NCI-H1436 treated with DMSO at 0.1 percent for 48 hours (cell line): ENCODE measurements at places on chromosomes 11 and 22.
A peak's percentile ranks its signal among the peaks of the same experiment; 100 is the strongest.

DNA sequence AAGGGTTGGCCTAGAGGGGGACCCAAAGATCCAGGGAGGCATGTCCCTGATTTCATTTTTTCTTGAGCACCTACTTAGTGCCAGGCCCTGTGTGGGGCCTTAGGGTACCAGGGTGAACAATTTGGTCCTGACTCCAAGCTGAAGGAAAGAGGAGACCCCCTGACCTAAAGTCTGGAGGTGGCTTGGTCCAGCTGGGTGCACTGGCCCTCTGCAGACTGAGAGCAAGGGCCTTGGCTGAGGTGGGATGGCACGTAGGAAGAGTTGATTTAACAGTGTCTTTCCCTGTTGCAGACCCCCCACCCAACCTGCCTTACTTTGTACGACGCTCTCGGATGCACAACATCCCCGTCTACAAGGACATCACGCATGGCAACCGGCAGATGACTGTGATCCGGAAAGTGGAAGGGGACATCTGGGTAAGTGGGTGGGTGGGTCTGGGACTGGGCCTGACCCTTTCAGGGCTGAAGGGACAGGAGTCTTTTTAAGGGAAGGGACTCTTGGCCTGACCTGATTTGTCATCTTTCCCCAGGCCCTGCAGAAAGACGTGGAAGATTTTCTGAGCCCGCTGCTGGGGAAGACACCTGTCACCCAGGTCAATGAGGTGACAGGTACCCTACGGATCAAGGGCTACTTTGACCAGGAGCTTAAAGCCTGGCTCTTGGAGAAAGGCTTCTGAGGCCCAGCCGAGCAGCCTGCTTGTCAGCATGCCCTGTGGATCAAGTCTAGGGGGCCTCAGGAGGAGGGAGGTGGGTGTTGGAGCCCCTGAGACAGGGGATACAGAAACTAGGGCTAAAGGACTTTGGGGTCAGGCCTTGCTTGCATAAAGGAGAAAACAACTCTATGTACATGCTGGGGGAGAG lies 3.3 kb downstream of the MRPL49 start:
- no peak for DNase-seq

DNA sequence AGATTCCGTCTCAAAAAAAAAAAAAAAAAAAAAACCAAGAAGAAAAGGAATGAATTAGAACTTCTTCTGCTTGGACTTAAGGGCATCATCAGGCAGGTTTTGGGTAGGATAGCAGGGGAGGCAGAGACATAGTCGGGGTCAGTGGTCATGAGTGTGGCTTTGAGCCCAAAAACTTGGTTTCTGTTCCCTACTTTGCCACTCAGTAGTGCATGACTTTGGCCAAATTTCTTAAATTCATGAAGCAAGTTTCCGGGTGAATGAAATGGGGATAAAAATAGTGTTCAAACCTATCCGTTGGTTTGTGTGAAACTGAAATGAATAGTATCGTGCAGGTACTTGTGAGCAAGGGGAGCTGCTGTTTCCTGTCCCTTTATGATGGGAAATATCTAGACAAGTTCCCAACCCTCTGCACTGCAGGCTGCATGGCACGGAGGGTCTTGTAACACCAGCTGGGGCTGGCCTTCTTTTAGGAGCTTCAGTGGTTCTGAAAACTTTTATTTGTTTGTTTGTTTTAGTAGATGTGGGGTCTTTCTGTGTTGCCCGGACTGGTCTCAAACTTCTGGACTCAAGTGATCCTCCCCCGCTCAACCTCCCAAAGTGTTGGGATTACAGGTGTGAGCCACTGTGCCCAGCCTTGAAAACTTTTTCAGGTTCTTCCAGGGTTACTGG lies 18.4 kb downstream of the NEAT1 start:
- DNase-seq, result no peak

GRCh38 chr11:35077709-35078469 lies 61.1 kb upstream of the CD44 start:
- no peak for DNase-seq

- no peak for DNase-seq
These were observed 132.3 kb downstream of the MED15 start for GRCh38 chr22:20639750-20640149.

DNA sequence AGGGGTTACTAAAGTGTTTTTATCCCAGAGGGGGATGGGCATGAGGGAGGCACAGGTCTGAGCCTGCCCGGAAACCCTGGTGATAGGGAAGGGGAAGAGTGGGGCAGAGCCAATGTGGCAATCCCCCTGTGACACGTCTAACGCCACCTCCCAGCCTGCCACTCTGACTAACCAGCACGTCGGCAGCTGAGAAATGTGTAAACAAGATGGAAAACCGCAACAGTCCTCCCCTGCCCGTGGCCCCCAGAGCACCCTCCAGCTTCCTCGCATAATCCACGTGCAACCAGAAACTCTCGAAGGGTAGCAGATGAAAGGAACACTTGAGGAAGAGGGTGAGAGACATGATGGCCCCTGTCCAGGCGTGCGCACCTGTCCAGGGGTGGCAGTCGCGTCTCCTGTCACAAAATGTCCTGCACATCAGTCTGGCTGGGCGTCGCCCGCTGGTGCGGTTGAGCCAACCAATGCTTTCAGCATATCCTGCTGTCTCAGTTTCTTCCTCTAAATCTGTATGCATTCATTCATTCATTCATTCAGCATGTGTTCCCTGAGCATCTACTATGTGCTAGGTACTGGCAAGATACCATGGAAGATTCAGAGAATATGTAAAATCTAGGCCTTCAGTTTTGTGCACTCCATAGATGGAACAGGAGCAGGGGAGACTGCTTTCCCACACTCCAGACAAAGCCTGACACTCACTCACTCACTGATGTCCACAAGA lies 4.5 kb downstream of the TMPRSS4 start:
- no peak for DNase-seq

DNA sequence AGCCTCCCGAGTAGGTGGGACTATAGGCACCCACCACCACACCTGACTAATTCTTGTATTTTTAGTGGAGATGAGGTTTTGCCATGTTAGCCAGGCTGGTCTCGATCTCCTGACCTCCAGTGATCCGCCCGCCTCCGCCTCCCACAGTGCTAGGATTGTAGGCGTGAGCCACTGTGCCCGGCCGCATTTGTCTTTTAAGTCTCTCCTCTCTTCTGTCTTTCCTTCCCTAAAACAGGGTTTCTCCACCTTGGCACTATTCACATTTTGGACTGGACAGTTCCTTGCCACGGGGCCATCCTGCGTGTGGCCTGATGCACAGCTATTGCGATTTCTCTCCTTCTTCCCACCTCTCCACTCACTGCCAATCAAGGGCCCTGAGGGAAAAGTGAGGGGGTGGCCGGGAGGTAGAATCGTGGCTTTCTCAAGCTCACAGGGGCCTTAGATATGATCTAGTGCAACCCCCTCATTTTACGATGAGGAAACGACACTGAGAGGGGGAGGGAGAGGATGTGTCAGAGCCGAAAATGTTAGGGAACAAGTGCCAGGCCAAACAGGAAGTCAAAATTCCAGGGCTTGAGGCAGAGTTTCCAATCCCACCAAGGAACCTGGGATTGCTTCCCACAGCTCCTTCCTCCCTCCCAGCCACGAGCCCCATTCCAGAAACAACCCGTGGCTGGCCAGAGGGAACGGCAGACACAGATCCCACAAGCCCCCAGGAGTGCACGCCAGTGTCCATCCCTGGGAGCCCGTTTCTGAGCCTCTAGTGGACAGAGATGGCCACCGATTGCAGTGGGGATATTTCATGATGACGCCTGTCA lies 21.2 kb downstream of the SCGB1A1 start:
- no peak for DNase-seq

DNA sequence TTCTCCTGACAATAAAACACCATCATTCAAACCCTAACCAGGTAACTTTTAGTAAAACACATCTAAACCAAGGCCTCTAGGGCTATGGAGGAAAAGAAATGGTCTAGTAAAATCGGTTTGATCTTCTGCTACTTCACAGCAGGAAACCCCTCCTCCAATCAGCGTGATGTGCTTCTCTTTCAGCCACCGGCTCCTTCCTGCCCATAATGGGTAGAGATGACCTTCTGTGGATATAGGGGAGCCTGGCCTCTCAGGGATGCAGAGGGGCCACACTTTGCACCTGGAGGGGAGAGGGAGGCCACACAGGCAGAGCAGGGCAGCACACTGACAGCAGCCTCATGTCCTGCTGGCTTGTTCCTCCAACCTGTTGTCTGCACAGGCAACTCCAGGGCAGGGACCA lies 6.9 kb downstream of the EHD1 start:
- DNase-seq, result no peak

- DNase-seq, result no peak
These were observed 58.6 kb upstream of the NNMT start for GRCh38 chr11:114237321-114238280.

GRCh38 chr11:87866951-87867350 lies 308.3 kb downstream of the RAB38 start:
- no peak for DNase-seq

DNA sequence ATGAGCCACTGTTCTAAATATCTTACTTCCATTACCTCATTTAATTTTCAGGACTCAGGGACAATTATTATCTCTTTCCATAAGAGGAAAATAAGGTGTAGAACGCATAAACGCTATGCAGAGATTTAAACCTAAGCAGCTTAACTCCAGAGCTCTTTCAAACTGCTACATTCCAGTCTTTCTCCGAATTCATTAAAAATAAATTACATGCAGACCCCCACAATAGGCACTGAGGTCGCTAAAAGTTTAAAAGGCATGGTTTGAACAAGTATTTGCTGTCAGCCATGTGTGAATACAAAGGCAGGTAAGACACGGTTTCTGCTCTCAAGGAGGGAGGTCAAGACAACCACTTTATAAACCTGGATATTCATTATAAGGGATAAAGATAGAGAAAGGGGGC lies 983 bp downstream of the NARS2 start:
- DNase-seq, result no peak

GRCh38 chr11:118607401-118608359 lies at the start of gene PHLDB1:
PHLDB1 (plus strand) TSS chr11:118607615; CDS start chr11:118613837, 6,222 bp downstream.
- DNase-seq, result no peak

- peak; percentile 53 for DNase-seq
These were observed 92.6 kb downstream of the ENTHD1 start for GRCh38 chr22:39800790-39801520.

- no peak for DNase-seq
These were observed 21.2 kb upstream of the RASD2 start for GRCh38 chr22:35519306-35520000.

- no peak for DNase-seq
These were observed 112.0 kb downstream of the SGSM3 start for GRCh38 chr22:40482391-40482790.

GRCh38 chr11:1205121-1205986 lies 17.5 kb upstream of the MUC5B start:
- DNase-seq, result no peak

DNA sequence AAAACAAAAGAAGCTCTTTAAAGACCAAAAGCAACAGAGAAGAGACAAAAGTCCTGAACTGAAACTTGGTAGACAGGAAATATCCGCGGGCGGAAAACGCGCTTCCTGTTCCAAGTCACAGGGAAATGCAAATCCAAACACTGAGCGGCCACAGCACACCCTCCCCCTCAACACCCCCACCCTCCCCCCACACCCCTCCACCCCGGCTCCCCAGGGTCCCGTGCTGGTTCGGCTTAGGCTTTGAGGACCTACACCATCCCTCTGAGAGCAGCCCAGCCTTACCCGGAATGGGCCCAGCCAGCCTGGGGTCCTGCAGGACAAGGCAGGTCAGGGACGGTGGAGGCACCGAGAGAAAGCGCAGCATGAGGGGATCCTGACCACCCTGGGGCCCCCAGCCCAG lies 160.4 kb downstream of the BRD1 start:
- no peak for DNase-seq

DNA sequence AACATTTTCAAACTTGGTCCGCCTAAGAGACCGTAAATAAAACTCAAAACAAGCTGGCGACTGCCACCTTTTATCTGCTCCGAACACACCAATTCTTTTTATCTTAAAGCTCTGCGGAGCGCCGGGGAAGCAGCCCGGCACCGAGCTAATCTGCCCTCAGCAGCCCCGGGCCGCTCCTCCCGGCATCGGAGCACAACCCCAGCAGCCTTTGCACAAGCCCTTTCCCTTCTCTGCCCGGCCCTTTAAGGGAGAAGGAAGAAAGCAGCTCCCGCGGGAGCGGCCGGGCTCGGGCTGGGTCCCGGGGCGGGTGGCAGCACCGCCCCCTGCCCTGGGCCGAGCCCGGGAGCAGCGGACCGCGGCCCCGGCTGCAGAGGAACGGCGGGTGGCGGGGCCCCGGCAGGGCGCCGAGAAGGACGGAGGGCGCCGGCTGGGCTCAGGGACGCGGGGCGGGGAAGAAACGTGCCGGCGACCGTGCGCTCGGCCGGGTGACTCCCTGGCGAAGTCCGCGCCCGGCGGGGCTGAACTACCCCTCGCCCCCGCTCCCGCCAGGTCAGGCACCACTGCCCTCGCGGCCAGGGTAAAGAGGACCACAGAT lies 133.6 kb upstream of the C11orf58 start:
- no peak for DNase-seq

GRCh38 chr22:21981874-21982273 lies 713 bp downstream of the TOP3B start:
- DNase-seq, result no peak

DNA sequence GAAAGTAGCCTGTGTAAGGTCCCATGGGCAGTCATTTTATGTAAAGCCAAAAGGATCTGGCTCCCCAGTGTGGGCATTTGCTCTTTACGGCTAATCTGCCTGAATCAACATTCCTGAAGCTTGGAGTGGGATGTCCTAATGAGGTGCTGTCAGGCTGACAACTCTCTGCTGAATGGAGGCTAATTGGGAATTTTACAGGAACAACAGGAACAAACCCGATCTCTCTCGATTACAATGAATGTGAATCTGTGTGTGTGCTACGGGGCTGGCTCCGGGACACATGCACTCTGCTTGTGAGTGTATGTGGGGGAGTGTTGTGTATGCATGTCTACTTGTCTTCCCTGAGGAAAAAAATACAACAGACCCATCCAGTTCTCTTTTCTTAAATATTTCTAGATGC lies 415.2 kb downstream of the TENM4 start:
- DNase-seq, result no peak

- no peak for DNase-seq
These were observed 56.0 kb downstream of the ACER3 start for GRCh38 chr11:76916712-76917111.

GRCh38 chr11:127995921-127996320 lies 591.4 kb downstream of the ETS1 start:
- DNase-seq, result no peak

- DNase-seq, result no peak
These were observed 5.7 kb downstream of the TNNI2 start for GRCh38 chr11:1844221-1845094.

DNA sequence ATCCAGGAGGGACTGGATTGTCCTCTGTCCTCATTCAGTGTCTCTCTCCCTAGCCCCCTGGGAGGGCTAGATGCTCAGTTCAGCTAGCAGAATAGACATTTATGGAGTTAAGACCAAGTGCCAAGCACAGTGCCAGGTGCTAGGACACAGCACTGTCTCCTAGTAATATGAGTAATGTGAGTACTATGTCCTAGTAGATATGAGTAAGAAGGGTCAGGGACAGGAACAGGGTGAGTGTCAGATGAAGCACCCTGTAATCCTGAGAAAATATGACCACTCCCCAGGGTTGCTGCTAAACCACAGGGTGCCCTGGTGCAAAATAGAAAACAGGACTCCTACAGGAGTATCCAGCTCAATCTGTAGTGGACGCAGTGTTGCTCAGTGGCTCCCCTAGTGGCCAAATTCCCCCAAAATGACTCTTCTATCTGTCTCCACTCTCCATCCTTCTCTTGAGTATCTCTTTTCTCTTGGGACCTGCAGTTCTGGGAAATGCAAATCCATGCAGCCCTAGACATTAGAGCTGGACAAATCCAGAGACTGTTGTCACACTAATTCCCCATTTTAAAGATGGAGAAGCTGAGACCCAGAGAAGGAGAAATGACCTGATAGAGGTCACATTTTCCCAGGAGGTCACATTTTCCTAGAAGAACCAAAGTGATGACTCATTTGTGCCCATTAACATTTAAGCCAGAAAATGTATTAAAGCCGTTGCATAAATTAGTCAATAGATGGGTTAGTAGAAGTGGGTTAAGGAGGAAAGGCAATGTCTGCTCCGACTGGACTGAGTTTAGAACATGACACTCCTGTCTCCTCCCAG lies 214.3 kb downstream of the NXPE2 start:
- DNase-seq, result no peak
